ENCODE measurements at places on chromosomes 7 and 10.

- no peak for DNase-seq
Measured at GRCh38 chr10:13684252-13684791, 97.6 kb downstream of the PRPF18 start.

- DNase-seq = no peak
Measured at GRCh38 chr10:75228834-75229233, 6.9 kb downstream of the COMTD1 start.

DNA sequence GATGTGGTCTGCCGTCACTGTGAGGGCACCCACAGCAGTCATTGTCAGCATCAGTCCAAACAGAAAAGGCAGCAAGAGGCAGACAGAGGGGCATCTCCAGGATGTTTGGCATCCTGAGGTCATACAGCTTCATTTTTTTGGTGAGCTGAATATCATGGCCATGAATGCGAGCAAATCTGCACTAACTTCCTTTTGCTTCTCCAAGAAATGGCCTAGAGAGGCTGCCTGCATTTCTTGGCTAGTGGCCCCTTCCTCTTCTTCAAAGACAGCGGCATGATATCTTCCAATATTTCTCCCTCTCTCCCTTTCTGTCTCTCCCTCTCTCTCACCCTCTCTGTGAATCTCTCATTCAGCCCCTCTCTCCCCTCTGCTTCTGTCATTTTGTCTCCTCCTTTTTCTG, 24.8 kb downstream of the FKBP6 start:
- no peak for DNase-seq

DNA sequence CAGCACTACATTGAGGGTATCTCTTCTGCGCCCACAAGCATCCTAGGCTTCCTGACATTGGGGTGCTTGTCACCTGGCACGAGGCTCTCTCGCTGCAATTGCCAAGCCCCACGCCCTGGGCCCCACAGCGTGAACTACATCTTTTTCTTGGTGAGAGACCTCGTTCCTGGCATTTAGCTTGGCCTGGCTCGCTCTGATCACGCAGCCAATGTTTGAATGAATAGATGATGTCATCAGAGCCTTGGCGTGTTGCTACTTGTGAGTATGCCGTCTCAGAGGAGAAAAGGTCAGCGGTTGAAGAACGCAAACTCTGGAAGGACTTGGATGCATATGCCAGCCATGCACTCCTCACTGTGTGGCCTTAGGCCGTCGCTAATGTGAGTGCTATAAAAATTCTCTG, 150.2 kb upstream of the AUTS2 start:
- DNase-seq = no peak

- DNase-seq = no peak
Measured at GRCh38 chr7:142722248-142722794, 27.0 kb upstream of the PRSS1 start.

- DNase-seq = no peak
Measured at GRCh38 chr7:52168085-52168484, 851.5 kb upstream of the COBL start.

DNA sequence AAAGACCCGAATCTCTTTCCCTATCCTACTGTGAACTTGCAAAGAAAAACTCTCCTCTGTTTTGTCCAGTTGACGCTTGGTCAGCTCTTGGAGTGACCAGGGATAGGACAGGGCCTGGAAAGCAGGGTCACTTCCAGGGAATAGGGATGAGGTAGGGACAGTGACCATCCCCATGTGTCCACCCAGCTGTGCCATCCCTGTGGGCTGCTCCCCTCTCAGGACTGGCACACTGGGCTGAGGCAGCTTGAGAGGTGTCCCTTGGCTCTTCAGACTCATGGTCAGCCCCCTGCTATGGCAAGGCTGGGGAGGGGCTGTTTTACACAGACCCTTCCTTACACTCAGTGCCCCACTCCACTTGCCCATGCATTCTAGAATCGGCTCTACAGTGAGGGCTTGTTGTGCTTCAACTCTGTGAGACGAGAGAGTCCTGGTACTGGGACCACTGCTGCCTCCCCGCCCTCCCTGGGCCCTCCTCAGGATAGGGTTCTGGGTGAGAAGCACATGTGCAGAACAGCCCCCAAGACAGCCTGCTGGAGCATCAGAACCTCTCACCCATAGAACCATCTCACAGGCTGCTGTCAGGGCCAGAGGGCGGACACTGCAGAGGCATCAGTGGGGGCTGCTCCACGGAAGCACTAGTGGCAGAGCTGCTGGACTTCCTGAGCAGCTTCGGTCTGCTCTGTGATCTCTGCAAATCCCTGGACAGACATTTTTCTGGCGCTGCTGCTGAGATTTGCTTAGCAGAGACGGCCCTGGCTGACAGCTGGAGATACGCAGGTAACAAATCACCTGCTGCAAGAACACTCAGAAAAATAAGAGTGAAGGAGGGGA, 202.8 kb upstream of the CXCL12 start:
- DNase-seq = no peak

- no peak for DNase-seq
Measured at GRCh38 chr7:17391366-17391765, 92.9 kb downstream of the AHR start.

- DNase-seq = peak; percentile 66
Measured at GRCh38 chr7:130865408-130866236, 131.6 kb upstream of the KLF14 start.

GRCh38 chr7:123635551-123636359, 19.9 kb upstream of the LMOD2 start:
- DNase-seq = peak; percentile 50

GRCh38 chr7:129115676-129116075, 28.8 kb upstream of the TSPAN33 start:
- no peak for DNase-seq

- DNase-seq = no peak
Measured at GRCh38 chr7:124089621-124090020, 56.8 kb upstream of the TMEM229A start.

DNA sequence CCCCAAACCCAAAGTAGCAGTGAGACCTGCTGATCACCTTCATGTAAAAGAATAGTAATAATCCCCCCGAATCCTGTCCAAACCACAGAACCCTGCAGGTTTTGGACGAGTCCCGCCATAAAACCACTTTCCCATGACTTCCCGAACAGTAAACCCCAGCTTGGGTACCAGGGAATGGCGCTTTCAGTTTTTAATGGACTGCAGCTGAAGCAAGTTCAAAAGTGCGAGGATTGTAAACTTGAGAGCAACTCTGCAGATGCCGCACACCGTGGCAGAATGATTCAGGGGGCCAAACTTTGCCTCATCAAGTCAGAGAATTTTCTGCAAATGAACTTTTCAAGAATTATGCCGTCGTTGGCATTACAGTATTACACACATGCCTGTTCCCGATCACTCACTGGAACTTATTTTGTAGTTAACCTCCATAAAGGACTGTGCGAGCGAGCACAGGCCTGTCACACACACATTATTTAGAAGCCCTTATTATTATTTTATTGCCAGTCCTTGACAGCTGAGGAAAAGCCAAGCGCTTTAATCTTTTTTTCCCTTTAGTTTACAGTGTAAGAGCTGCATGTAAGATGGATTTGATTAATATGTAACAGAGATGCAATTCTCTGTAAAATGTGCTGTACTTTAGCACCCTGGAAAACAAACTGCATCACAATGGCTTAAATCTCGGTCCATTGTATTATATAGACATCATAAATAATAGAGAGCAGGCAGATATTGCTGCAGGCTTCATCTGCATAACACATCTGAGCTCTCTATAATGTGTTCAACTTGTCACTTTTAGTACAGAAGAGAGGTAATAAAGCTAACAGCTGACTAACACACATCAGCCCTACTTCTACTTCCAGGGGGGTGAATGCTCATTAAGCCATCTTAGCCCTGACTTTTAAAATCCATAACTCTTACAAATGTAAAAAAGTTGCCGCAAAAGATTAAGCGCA, 493.5 kb upstream of the GALNT17 start:
- DNase-seq = no peak

DNA sequence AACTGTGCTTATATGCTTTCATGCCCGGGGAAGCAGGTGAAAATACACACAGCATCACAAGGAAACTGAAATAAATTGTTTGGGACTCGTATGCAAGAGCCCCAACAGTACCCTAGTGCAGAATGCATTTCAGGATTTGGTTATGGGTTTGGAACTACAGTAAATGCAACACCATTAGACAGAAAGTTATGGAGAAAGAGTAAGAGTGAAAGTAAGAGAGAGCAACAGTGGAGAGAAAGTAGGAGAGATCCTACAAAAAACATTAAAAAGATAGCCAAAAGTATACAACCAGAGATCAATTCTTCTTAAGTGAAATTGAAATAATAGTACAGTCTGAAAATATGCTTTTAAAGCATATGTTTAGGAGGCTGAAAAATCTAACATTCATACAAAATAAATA, 231.1 kb downstream of the TFEC start:
- no peak for DNase-seq

DNA sequence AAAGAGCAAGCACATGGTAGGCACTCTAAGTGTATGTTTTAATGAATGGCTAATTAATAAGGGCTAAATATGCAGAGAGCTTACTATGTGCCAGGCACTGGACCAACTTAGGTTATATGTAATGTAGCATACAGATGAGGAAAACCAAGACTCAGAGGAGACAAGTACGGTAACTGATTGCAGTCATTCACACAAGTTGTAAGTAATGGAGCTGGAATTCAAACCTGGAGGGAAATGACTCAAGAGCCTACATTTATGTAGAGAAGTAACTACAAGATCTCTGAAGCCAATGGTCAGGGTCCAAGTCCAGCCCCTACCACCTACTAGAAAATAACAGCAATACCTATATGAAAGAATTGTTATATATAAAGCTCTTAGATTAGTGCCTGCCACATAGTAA, 97.3 kb upstream of the KCNIP2 start:
- no peak for DNase-seq

DNA sequence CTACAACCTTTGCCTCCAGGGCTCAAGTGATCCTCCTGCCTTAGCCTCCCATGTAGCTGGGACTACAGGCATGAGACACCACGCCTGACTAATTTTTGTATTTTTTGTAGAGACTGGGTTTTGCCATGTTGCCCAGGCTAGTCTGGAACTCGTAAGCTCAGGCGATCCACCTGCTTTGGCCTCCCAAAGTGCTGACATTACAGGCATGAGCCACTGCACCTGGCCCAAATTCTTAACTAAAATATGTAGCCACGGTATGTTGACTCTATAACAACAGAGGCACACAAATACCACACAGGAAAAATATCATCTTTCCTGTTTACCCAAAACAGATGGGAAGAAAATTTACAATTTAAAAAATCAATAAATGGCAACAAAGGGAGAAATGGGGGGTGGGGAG, 115.8 kb downstream of the ATE1 start:
- DNase-seq = no peak

DNA sequence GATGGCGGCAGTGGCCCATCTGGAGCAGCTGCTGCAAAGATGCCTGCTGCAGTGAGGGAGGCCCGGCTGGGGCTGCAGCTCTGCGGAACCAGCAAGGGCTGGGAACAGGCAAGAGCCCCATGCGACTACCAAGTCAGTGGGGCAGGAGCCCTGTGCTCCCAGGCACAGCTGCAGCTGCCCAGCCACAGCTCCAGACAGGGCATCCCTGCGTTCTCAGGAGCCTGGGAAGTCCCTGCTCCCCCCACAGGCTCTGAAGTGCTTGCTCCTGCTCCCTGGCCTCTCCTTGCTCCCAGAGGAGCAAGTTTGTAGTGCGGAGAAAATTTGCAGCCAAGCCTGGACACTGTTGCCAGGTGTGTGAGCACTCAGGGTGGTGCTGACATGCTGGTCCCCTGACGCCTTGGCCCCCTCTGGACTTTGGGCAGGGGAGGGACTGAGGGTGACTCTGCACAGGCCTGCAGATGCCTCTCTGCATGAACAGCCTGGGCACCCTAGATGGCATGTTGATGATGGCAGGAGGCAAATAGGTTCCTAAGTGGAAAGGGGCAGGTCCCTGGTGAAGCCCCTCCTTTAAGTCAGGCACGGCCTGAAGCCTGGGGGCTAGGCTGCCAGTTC, 105.6 kb downstream of the LYZL1 start:
- DNase-seq = no peak

- peak; percentile 31 for DNase-seq
Measured at GRCh38 chr7:134750083-134751062, 29.1 kb upstream of the CALD1 start.

DNA sequence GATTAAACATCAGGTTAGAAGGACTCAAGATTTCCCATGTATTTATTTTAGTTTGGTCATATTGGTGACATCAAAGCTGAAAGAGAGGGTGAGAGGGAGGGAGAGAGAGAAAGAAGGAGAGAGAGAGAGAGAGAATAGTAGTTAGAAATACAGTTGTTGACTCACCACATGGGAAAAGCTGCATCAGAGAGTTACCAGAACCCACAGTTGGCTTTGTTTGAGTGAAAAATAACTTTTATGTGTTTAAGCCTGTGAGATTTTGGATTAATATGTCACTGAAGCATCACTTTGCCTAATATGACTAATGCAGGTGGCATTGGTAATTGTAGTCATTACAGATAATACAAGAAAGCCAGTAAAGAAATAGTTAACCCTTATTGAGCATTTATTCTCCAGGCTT, 303.9 kb downstream of the REEP3 start:
- DNase-seq = no peak

GRCh38 chr7:149856583-149856982, 17.2 kb upstream of the ATP6V0E2 start:
- DNase-seq = no peak

DNA sequence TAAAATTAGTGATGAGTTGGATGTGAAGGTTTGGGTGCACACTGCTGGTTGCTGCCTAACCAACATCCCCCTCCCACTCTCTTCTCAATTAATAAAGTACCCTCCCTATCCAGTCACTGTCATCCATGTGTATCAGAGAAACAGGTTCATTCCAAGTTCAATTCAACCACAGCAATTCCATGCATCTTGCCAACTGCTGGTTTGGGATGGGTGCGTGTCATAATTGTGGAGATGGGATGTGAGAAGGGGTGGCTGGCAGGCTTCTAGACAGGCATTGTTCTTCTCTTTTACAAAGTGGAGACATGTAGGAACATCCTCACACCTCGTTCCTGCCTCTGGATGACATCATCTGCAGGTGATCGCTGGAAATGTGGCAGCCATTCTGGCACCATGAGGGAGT, 7.5 kb upstream of the CNPY1 start:
- no peak for DNase-seq

GRCh38 chr7:104931181-104931781, 82.7 kb upstream of the KMT2E start:
- no peak for DNase-seq

GRCh38 chr10:131082991-131083481, 228.5 kb downstream of the TCERG1L start:
- peak; percentile 86 for DNase-seq

DNA sequence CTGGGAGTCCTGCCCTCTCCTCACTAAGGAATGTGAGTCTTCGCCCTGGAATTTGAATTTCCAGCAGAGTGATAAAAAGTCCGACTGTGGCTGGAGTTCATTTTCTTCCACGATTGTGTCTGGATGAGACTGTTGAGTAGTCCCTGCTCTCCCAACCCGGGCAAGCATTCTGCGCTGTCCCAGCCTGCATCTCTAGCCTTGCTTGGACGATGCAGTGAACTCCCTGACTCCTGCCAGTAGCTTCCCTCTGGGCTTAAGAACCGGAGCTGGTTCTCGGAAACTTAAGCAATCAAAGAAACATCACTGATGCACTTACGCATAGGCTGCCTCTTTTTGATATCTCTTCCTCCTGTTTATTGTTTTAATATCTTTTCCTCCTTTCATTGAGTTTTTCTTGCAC, 116.0 kb upstream of the FZD8 start:
- DNase-seq = no peak

GRCh38 chr7:121372376-121373010, 23.6 kb downstream of the FAM3C start:
- peak; percentile 12 for DNase-seq

GRCh38 chr10:10911471-10911921, 106.2 kb upstream of the CELF2 start:
- DNase-seq = no peak

All from common myeloid progenitor, CD34-positive (primary cell).